ENCODE measurements at places on chromosomes 2 and 18.

GRCh38 chr2:172551271-172551670 lies 4.6 kb upstream of the PDK1 start:
- DNase-seq, result no peak

DNA sequence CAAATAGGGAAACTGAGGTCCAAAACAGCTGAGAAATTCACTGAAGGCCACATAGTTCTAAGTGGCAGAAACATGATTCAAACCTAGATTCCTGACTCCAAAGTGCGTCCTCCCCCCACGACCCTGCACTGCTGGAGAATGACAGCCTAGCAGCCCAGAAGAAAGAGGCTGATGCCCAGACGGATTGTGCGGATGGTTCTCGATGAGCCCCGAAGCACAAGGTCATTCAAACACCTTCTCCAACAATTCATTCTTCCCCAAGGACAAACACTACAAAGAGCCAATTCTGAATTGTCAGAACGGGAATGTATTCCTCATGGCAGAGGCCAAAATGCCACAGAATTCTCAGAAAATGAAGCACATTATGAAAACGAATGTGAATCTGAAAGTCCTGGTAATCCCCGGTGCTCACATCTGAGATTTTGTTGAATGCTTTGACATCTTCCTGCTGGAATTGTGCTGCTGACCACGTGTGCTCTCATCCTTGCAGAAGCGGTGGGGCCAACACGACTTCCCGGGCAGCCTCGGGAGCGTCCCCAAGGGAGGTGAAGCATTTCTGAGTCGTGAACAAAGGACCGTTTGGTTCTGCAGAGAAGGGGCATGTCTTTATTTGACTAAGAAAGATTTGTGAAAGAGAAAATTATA lies 337.0 kb downstream of the EIPR1 start:
- DNase-seq, result peak; percentile 67

DNA sequence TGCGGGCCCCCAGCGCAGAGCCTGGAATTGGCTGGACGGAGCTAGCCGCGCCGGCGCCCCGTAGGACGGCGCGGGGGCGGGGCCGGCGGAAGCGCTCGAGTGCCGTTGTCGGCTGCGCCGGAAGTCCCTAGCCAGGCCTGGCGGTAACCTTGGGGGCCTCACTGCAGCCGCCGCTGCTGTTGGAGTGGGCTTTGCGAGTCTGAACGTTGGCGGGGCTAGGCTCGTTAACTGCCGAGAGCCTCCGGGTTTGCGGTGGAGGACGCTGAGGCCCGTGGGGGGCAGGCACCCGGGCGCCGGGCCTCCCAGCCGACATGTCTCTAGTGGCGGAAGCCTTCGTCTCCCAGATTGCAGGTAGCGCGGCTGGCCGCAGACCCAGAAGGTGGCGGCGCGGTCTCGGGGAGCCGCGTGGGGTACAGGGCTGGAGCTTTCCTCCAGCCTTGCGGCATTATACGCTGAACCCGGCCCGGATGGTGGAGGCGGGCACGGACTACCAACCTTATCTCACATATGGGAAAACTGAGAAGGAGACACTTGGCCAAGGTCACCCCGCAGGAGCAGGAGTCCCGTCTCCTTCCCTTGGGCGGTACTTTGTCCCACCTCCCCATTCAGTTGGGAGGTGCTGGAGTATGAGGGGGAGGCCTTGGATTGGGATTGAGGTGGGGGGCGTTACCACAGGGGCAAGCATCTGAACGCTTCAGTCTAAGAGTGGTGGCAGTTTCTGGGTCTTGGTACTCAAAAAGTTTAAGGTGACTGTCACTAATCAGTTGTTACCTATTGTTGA lies at the start of gene MTX2:
Gene MTX2, plus strand, starts transcription at position 124 of the 781 bp plus-strand sequence. Its CDS starts 188 bp downstream, at position 312.
- DNase-seq, result peak; percentile 76

DNA sequence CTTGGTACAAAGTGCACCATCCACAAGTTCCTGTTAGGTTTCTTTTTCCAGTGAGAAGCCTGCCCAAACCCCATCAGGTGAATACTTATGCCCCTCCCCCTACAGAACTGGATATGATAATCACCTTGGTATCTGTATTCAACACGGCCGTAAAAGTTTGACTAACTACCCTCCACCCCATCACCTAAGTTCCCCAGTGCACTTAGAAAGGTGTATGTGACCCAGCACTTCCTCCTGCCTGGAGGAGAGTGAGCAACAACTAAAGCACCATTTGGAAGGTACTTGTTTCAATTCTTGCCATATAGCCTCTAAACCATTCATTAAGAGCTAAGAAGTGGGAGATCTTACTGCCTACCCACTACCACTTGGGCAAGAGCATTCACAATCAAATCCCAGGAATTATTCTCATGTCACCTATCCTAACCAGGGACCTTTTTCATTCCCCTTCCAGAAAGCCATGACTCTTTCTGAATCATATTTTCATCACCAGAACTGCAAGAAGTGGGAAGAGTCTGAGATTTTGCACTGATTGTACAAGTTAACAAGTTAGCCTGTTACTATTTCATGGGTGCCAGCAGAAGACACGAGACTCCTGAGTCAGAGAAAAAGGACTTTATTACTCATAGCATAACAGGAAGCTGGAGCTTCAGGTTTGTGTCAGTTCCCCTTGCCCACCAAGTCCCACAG lies 53.5 kb upstream of the NDUFV2 start:
- DNase-seq, result no peak

DNA sequence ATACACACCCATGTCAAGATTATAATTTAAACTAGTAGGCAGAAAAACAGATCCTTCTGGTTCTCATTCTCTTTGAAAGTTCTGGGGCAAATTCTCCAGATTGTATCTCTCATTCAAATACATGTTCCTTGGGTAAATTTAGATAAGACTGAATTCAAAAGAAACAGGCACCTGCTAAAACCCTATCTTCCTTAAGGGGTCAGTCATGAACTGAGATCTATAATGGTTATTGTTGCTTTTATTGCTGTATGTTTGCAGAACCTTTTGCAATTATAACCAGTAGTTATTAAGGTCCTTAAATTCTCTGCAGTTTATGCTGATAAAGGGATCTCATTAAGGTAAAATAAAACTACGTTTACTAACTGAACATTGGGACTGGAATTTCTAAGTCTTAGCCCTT lies 83.5 kb downstream of the MYO5B start:
- no peak for DNase-seq

DNA sequence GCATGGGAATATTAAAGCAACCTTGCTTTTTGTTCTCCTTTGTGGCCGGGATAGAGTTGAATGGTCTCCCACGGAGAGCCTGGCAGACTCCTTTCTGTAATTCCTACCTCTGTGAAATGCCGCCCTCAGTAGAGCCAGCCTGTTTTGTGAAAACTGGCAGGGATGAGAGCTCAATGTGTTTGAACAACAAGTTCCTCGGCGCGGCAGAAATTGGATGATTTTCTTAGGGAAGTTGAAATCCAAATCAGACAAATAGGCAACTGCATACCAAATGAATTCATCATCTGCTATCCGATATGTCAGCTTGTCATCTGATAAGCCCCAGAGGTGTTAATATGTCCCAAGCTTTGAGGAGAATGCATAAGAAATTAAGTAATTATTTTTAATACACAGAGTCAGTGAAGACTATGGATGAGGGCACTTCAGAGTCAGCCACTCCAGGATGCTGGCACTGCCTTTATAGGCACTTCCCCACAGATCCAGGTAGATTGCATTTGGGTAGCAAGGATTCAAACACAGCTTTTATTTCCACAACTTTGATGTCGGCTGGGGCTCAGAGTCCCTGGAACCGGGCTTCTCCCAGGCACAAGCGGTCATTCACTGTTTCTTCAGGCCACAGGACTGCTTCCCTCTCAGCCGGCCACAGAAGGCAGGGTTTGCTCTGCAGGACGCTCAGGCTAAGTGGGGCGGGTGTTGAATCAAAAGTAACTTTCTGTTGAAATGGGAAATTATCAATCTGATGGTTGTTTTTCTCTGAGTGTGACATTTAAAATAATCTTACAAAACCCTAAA lies 82.8 kb upstream of the REV1 start:
- peak; percentile 55 for DNase-seq

- DNase-seq, result no peak
Measured at GRCh38 chr2:177164131-177164530, 48.5 kb upstream of the HNRNPA3 start.

GRCh38 chr2:9819551-9819950 lies 23.7 kb upstream of the TAF1B start:
- no peak for DNase-seq

- DNase-seq, result no peak
Measured at GRCh38 chr2:29139152-29139551, 23.9 kb downstream of the CLIP4 start.

DNA sequence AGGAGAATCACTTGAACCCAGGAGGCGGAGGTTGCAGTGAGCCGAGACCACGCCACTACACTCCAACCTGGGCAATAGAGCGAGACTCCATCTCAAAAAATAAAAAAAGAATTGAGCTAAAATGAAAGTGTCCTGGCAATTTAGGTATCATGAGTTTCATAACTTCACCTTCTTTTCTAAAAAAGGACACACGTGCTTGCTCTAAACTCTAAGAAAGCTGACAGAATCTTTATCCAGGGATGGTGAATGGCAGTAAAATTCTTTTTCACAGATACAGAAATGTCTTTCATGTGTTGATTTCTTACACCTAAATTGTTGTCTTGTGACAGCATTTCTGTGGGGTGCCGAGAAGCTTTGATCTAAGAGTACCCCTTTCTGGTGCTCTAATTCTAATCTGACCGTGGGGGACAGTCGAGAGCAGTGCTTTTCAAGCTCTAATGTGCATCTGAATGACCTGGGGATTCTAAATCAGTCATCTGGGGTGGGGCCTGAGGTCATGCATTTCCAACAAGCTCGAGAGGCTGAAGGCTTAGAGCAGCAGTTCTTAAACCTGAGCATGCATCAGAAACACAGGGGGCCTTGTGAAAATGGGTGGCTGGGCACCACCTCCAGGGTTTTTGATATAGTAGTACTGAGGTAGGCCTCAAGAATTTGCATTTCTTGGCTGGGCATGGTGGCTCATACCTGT lies 42.1 kb upstream of the REL start:
- DNase-seq, result no peak

DNA sequence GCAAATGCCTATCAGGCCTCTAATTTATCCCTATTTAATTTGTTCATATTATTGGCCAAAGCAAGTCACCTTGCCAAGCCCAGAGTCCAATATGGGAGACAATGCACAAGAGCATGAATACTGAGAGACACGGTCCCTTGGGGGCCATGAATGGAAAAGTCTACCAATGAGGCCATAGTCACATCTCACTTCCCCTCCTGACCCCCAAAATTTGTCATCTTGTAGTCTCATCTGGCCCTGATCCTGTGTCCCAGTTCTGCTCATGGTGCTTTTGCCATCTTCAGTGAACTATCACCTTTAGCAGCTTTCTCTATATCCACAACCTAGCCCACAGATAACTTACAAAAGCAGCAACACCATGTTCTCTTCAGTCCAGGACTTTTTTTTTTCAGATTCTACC lies 302.7 kb upstream of the MGAT5 start:
- DNase-seq, result no peak

DNA sequence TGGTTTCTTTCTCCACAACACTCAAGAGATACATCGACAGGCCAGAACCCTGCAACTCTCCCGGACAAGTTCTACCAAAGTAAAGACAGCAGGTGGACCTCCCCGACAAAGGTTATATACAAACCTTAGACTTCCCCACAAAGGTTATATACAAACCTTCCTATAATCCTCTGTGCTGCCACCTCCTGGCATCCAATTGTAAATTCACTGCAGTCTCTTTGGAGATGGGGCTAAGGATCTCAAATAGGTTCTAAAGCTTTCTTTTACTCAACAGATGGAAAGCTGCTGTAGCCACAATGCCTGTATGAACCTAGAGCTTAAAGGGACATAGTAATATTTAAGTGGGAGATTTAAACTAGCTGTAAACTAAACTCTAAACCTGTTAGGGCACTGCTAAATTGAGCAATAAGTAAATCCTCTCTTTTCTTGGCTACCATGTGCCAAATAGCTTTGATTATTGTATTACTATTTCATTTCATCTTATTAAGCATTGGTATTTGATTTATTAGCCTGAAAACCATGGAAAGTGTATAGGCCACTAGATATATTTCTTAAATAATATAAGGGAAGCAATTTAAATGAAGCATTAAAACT lies 9.8 kb upstream of the MREG start:
- DNase-seq, result no peak

DNA sequence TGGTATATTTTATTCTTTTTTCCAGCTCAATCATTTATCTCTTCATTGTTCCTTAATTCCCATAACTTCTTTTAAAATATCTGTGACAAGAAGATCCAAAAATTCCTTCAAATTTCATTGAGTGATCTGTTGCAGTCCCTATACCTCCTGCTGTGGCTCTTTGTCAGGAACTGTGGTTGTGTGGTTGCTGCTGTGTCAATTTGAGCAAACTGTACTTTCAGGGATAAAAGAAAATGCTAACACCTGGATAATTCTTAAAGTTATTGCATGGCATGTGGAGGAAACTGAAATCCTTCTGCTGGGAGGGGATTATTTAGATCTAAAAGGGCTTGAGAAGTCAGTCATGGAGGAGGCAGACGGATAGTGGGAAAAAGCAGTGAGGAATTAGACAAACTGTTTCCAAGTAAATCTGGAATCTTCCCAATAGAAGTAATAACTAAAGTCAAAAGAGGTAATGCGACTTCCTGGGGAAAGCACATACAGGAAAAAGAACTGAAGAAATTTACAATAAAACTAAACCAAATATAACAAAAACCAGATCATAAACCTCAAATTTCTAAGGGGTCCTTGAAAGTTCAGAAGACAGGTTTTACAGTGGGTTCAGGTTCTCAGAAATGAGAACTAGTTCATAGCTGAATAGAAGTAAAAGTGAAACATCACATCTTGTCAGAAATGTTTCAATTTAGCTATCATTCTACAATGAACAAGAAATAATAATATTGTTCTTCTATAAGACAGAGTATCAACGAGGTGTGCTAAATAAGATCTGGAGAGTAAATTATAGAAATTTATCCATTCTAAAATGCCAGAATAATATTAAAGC lies 33.5 kb upstream of the CD226 start:
- no peak for DNase-seq

- no peak for DNase-seq
Measured at GRCh38 chr2:219798430-219798829, 171.0 kb downstream of the SLC4A3 start.

DNA sequence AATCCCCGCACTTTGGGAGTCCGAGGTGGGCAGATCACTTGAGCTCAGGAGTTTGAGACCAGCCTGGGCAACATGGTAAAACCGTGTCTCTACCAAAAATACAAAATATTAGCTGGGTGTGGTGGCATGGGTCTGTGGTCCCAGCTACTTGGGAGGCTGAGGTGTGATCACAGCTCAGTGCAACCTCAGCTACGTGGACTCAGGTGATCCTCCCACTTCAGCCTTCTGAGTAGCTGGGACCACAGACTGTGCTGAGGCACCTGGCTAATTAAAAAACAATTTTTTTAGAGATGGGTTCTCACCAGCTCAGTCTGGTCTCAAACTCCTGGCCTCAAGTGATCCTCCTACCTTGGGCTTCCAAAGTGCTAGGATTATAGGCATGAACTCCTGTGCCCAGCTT lies 23.4 kb downstream of the ANKRD12 start:
- DNase-seq, result no peak

DNA sequence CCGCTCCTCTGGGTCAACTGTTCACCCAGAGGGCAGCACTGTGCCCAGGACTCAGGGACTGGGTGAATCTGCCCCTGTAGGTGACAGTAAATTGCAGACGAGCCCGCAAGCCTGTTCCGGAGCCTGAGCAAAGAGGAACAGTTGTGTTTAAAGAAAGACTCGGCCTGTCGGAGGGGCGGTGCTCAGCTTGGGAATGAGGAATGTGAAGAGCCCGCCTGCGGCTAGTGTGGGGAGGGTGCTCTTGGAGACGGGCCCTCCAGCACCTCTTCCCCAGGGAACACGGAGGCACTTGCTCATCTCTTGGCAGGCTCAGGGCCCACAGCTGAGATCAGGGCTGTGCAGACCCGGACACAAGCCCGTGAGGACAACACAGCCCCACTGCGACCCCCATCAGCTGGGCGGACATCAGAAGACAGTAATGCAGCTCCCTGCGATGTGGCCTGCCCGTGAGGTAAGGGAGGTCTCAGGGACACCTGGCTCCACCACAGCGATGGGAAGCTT lies 299.0 kb downstream of the NDUFA10 start:
- no peak for DNase-seq

All from posterior cingulate gyrus (tissue), 11 donors.